ENCODE measurements at places on chromosomes 3 and 15.
A peak's percentile ranks its signal among the peaks of the same experiment; 100 is the strongest.

GRCh38 chr15:57684491-57685151 is 21.9 kb upstream of the POLR2M start:
- no peak for DNase-seq

DNA sequence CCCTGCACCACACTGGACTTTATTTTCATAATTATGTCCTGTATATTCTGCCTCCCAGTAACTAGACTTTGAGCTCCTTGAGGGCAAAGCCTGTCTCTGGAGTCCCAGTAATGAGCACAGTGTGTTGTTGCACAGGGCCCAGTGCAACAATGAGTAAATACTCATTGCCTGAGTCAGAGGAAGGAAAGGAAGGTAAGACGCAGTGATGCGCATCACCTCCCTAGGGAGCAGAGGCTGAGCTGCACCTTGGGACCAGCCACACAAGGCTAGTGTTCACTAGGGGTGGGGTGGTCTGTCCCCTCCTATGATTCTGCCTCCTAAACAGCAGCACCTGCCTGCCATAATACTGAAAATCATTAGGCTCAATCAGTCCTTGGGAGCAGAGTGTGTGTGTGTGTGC is 86.6 kb upstream of the ADAMTSL3 start:
- DNase-seq, result no peak

GRCh38 chr3:46484388-46484787 is 13.4 kb upstream of the RTP3 start:
- DNase-seq, result no peak

GRCh38 chr3:122960652-122961051 is 66.9 kb downstream of the SEMA5B start:
- DNase-seq, result no peak

- DNase-seq, result no peak
Observed at GRCh38 chr15:66128116-66128680, 125.4 kb downstream of the MEGF11 start.

GRCh38 chr3:12394569-12395271 is 89.6 kb upstream of the TSEN2 start:
- peak; percentile 50 for DNase-seq

GRCh38 chr3:158105119-158105709 is 1.0 kb downstream of the SHOX2 start:
- DNase-seq, result no peak

DNA sequence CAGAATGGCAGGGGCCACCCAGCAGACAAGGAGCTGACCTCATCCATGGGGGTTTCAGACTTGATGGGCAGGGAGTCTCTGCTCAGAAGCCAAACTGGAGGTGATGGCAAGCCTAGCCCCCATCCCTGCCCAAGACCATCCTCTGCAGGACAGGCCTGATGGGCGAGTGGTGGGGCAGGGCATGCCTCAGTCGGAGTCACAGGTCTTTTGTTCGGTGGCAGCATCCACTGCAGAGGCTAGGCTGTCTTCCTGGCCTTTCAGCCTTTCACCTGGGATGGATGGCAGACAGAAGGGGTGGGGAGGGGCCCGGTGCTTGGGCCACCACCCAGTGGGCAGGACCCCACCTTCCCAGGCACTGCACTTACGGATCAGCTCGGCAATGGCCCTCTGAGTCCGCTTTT is 44.4 kb downstream of the PTH1R start:
- DNase-seq, result no peak

DNA sequence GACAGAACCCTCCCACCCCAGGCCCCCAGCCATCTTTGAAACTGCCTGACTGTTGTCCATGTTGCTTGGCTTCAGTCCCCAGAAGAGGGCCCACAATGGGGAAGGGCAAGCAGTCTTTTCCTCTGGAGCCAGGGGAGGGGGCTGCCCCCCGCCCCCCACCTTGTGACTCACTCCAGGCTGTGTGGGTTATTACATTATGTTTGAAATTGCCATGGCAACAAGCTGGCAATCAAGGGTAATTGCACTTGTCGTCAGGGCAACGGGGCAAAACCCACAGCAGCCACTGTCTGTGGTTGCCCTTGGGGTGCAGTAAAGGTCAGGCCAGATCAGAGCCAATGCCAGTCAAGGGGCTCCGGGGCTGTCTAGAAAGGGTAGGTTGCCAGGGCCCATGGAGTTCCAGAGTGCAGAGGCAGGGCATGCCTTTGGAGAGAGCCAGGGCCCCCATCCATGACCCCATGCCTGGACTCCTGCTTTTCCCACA is 3.1 kb upstream of the CAMKV start:
- peak; percentile 18 for DNase-seq
